ENCODE measurements at places on chromosomes 13 and 19. TPM values are rescaled to one million over a fixed set of nuclear protein-coding genes. Genes with fewer than 3 reads are reported as not detected.

DNA sequence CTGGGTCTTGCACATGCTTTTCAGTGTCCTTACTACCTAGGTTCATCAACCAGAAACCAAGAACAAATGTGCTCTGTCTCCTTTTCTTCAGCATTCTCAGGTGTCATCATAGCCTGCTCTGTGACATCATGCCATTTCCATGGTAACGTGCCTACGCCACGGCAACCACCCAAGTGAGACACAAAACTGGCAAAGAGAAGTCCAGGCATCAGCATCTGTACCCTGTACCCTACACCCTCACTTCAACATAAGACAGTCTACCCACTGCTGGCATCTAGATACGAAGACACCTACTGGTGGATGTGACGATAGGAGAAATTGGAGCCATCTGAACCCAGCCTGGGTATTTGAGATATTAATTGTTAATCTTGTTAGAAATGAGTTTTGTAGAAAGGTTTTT lies 13.3 kb downstream of the ZC3H4 start:
- DNase-seq = no peak

The ONECUT3 gene
- not detected for total RNA-seq

The MAP4K1 gene
- total RNA-seq = 0.13 TPM

GRCh38 chr19:35031072-35031881 lies 1.0 kb downstream of the SCN1B start:
- peak; percentile 56 for DNase-seq

The ZNF230 gene
- total RNA-seq = 3.6 TPM

DNA sequence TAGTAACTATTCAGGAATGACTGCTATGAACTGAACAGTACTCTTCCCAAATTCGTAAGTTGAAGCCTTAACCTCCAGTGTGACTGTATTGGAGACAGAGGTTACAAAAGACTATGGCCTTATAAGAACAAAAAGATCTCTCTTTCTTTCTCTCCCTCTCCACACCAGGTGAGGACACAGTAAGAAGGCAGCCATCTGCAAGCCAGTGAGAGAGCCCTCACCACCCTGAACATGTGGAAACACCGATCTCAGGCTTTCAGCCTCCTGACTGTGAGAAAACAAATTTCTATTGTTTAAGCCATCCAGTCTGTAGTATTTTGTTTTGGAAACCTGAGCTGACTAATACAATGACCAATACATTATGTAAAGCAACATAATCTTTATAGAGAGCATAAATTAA lies 888.9 kb downstream of the SLITRK1 start:
- DNase-seq = no peak

DNA sequence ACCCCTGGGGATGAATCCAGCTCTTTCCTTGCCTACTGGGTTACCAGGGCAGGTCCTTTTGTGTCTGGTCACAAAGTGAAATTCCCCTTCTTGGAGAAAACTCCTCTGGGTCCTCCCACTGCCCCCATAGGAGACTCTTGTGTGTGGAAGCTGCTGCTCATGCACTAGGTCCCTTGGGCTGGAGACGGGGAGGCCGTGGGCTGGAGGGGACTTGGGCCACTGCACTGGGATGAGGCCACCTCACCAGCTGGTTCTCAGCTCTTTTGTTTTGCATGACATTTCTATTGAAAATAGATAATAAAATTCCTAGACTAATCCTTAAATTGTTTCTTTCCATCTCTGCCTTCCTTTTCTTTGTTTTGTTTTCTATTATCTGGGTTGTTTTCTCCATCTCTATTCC lies 62.4 kb downstream of the TEX29 start:
- DNase-seq = no peak

DNA sequence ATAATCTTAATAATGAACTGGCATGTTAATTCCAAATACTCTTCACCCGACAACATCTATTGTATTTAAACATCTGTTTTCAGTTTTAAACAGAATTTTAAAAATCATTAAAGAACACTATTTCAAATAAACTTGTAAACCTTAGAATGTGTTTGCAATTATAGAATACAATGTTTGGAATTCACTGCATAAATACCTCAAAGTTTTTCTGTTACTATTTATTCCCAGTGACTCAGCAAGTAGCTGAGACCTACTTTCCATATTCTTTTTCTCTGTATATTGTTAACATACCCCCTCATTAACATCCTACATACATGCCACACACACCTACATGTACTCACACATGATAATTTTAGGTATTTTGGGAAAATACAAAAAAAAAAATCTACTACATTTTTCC lies 1134.3 kb downstream of the SLITRK1 start:
- peak; percentile 32 for DNase-seq

DNA sequence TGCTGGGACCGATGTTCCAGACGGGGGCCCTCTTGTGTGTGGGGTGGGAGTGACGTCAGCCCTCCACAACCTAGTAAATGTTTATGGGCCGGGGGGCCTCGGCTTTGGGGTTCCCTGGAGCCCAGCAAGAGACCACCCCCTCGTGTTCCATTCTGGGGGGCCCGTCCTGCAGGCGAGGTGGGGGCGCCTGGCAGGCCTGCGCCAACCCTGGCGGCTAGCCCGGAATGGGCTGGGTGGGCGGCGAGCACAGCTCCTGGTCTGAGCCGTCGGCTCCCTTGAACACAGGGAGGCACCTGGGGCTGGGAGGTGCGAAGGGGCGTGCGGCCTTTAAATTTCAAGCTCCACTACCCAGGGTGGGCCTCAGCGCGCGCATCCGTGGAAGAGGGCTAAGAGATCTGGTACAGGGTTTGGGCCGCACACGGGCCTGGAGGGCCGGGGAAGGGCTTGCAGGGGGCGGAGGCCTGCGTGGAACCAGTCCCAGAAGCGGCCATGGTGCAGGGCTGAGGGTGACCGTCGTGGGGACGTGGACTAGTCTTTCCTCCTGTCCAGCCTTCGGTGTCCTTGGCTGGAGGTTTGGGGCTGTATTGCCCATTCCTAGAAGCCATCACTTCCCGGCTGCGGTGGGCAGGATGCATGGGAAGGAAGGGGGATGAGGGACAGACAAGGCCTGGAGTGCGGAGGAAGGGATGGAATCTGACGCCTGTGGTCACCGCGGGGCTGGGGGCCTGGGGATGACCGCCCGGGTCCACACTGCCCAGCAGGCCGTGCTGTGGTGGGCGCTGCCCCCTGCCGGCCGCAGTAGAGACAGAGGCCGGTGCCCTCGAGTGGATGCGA lies 11.4 kb downstream of the NDUFA11 start:
- peak; percentile 48 for DNase-seq

DNA sequence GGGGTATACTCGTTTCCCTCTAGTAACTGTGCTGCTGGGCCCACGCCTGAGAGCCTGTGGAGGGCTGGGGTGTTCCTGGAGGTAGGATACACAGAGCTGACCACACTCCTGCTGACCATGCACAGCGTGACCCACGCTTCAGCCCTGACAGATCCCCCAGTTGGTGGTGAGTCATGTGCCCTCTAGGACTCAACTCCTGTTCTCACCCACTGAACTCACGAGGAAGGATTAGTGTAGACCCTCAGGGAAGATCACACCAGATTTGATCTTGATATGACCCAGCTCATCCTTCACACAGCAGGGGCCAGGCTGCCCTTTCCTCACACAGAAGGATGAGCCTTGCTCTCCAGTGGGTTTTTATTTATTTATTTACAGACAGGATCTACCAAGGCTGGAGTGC lies 13.3 kb upstream of the ACP7 start:
- DNase-seq = peak; percentile 24

- no peak for DNase-seq
These were observed 930.8 kb downstream of the SLITRK5 start for GRCh38 chr13:88601949-88602348.

DNA sequence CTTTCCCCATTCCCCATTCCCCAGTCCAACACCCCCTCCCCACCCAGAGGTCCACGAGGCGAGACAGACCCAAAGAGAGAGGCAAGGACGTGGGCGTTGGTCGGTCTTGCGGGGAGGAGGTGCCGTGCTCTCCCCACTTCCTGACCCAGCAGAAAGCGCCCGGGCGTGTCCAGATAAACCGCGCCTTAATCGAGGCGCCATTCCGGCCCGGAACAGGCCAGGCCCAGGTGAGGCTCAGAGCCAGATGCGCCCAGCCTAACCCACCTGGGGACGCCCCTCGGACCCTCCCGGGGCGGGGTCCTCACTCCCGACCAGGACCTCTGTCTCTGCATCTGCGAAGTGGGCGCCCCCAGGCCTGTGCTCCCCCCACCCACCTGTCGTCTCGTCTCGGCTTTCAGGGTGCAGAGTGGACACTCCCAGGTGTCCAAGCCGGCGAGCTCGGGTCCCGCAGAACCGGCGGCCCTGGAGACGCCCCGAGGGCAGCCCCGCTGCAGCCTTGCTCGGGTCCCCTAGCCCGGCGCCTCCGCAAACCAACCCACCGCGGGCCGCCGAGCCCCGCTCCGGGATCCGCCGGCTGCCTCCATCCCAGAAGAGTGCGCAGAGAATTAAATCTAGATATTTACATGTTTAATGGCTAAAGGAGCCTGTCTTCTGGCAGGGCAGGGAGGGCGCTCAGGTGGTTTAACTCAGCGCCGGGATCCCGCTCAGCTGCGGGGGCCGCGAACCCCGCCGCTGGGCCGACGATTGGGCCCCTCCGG lies 5.0 kb upstream of the ONECUT3 start:
- no peak for DNase-seq

GRCh38 chr19:1105008-1105872 lies 1.4 kb downstream of the GPX4 start:
- no peak for DNase-seq

GRCh38 chr13:27242702-27243101 lies 8.7 kb upstream of the RPL21 start:
- DNase-seq = no peak

The FFAR3 gene
- total RNA-seq = not detected

DNA sequence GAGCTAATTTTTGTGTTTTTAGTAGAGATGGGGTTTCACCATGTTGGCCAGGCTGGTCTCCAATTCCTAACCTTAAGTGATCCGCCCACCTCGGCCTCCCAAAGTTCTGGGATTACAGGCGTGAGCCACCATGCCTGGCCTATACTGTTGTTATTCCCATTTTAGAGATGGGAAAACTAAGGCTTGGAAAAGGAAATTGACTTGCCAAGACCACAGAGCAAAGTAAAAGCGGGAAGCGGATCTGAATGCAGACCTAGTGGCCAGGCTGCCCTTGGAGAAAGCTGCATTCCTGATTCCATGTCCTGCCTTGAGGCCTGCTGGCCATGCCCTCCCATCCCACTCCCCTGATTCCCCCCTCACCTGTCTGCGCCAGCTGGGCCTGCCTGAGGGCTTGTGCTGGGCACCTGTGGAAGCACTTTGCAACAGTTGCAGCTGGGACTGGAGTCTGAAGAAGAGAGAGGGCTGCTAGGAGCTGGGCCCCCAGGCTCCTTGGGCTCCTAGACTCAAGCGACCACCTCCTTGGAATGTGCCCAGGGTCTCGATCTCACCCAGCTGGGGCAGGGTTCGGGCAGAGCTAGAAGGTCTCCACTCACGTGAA lies 5.7 kb downstream of the PALM3 start:
- DNase-seq = no peak

GRCh38 chr13:76879203-76879882 lies 6.9 kb downstream of the KCTD12 start:
- DNase-seq = peak; percentile 75

GRCh38 chr19:42697884-42698283 lies 42.4 kb downstream of the PSG3 start:
- no peak for DNase-seq

The FAM216B gene
- total RNA-seq = not detected

- no peak for DNase-seq
These were observed 2.0 kb downstream of the CNN1 start for GRCh38 chr19:11540645-11541044.

The GJB2 gene
- 0.05 TPM for total RNA-seq

DNA sequence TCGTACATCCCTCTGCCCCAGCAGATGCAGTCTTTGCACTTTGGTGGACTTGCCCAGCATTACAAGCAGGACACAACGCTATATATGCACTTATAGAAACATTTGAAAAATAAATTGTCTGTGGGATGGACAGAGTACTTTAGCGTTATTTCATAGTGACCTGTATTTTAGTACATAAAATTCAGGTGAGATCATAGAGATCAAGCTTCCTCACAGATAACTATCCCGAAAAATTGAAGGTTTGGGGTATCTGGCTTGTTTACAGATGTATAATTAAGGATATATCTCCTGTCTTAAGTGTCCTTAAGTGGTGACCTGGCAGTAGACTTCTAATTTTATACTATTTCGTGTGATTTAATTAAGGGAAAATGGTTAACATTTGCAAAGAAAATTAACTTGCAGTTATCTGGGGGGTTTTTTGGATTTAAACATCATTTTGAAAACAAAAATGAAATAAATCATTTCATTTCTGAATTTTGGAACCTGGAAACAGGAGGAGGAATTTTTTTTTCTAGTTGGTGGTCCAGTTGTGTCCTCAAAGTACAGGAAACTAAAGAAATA lies 977 bp upstream of the MAB21L1 start:
- no peak for DNase-seq

The ZNF560 gene
- not detected for total RNA-seq

The PDX1 gene
- total RNA-seq = not detected

DNA sequence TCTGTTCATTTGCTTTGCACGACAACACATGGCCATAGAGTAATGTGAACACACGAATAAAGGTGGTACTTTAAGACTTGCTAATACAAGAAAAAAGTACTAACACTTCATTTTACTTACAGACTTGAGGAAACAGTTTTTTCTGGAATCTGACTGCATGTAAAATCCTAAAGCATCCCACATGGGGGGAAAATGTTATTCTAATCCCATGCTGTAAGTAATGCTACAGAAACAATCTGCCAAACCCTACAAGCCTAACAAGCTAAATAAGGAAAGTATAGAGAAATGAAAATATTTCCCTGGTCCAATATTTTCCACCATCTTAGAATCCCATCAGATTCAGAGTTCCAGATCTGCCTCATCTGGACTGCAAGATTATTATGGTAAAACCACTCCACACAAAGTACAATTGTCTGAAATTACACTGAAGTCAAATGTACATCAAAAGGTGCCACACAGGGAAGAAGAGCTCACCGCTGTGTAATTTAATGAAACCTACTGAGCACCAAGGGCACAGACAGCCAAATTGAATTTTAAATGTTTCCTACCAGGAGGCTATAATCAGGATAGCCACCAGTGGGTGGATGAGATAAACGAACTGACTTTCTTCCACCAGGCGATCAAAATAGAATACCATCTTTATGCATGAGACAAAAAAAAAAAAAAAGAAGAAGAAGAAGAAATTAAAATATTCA lies 22.0 kb downstream of the LHFPL6 start:
- no peak for DNase-seq

The FBXO27 gene
- 15.5 TPM for total RNA-seq

DNA sequence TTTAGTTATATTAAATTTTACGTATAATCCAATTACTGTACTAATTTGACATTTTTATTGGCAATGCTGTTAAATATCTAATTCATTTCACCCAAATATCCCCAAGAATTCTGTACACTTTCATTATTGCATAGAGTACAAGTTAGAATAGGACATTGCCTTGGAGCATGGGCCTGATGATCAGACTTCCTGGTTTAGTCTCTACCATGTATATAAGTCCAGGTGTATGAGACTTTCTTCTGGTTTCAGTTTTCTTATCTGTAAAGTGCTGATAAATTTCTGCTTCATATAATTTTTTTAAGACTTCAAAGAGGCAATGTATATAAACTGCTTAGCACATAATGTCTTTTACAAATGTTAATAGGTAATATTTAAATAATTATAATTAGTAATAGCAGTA lies 179.4 kb downstream of the KLF12 start:
- no peak for DNase-seq

Measured in myocyte (in vitro differentiated cells).